Activated CD4-positive, alpha-beta T cell treated with anti-CD3 and anti-CD28 coated beads for 24 hours (primary cell): ENCODE measurements at places on chromosomes 2 and 18.

GRCh38 chr2:235343156-235343774 is 150.6 kb upstream of the AGAP1 start:
- DNase-seq: no peak

DNA sequence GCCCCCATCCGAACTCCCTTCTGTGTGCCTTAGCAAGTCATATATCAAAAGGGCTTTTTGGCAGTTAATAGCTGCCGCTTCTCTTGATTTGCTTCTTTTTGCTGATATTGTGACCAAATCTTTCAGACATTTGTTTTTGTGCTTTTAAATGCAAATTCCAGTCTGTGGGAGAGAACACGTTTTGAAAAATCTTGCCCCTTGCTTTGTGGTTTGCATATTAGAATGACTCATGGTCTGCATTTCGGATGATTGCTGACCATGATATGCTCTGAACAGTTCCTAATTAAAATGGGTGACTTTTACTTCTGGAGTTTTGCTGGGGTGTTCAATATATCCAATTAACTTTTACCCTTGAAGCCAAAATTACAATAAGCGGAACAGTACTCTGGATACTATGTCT is 58.2 kb upstream of the ST6GAL2 start:
- DNase-seq: no peak

GRCh38 chr2:37708146-37708545 is 36.7 kb upstream of the CDC42EP3 start:
- DNase-seq: no peak

DNA sequence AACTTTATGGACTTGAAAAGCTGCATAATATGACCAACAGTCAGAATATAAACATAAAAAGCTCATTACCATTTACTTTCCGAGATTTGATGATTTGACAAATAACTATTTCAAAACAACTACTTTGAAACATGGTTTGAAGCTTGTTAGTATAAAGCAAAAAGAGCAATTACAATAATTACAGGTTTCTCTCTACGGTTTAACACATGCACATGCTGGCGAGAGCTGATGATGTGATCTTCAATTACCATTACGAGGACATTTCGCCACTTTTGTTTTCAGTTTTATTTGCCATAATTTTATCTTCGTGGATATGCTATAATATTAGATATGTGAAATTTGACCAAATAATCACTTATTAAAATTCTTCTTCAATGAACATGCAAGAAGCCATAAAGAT is 270.1 kb downstream of the TCF4 start:
- DNase-seq: no peak

DNA sequence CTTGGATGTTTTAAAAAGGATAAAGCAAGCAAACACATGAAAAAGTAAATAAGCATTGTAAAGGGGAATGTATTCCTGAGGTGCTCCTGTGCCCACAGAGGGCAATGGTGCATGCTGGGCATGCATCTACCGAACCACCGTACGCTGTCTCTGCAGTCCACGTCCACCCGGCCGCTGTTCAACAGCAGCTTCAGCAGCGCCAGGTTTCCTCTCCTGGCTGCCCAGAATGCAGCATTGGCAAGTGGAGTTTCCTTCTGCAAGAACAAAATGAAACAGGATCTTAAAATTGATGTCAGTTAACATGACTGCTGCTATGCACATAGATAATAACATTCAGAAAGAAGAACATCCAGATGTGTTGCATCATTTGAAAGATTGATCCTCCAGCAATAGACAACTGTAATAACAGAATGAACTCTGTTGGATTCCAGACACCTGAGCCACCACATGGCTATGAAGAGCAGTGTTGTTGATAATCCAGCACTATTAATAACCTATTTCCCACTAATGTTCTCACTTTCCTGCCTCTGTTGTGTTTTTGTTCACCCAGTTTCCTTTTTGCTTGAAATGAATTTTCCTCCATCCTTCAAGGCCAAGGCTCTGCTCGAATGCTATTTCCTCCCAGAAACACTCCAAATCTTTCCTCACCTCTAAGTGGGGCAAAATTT is 13.6 kb downstream of the ANKRD29 start:
- no peak for DNase-seq
